ENCODE measurements at places on chromosomes 7 and 10. TPM values are rescaled to one million over a fixed set of nuclear protein-coding genes. Genes with fewer than 3 reads are reported as not detected.

GOLGA7B gene
- total RNA-seq: 2.0 TPM

KCP gene
- total RNA-seq: 0.06 TPM

EXOC6 gene
- 16.3 TPM for total RNA-seq

TRIL gene
- 0.15 TPM for total RNA-seq

ZMIZ1 gene
- total RNA-seq: 13.9 TPM

NACAD gene
- 3.2 TPM for total RNA-seq

UNC5B gene
- 6.0 TPM for total RNA-seq

SPDYE2B gene
- total RNA-seq: not detected

NPY4R gene
- total RNA-seq: not detected

ANKRD1 gene
- 94.4 TPM for total RNA-seq

MCM10 gene
- 29.4 TPM for total RNA-seq

TYW1B gene
- total RNA-seq: 1.9 TPM

MLXIPL gene
- total RNA-seq: not detected

TUBB8 gene
- total RNA-seq: not detected

GLCCI1 gene
- 6.0 TPM for total RNA-seq

PTF1A gene
- total RNA-seq: not detected

IFIT1B gene
- total RNA-seq: not detected

TEX36 gene
- total RNA-seq: not detected

LMOD2 gene
- not detected for total RNA-seq

C10orf67 gene
- not detected for total RNA-seq

DPYSL4 gene
- 6.7 TPM for total RNA-seq

KLF14 gene
- total RNA-seq: 0.86 TPM

PDK4 gene
- total RNA-seq: 0.71 TPM

PRR15 gene
- total RNA-seq: 3.5 TPM

PPP1R17 gene
- not detected for total RNA-seq

GRID1 gene
- not detected for total RNA-seq

GBX1 gene
- not detected for total RNA-seq
